ENCODE measurements at places on chromosomes 6 and 20.

DNA sequence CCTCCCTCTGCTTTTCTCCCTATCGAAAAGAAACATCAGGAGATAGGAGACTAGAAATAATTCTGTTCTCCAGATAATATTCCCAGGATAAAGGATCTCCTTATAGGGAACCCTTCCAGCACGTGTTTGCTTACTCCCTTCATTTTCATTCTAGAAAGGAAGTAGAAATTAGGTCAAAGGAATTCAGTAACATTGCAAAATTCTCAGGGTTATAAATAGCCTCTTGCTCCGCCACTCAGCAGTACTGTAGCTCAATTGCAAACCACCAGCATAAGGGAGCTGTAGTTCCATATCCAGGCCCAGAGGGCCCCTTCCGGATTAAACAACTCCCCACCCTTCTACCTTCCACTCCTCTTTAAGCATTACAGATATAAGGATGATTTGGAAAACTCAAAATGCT lies 6.2 kb downstream of the ELMO2 start:
- peak; percentile 91 for DNase-seq

GRCh38 chr6:1780251-1780867 lies 170.6 kb downstream of the FOXC1 start:
- DNase-seq: no peak

GRCh38 chr6:13664703-13665352 lies 46.8 kb downstream of the RANBP9 start:
- peak; percentile 77 for DNase-seq

DNA sequence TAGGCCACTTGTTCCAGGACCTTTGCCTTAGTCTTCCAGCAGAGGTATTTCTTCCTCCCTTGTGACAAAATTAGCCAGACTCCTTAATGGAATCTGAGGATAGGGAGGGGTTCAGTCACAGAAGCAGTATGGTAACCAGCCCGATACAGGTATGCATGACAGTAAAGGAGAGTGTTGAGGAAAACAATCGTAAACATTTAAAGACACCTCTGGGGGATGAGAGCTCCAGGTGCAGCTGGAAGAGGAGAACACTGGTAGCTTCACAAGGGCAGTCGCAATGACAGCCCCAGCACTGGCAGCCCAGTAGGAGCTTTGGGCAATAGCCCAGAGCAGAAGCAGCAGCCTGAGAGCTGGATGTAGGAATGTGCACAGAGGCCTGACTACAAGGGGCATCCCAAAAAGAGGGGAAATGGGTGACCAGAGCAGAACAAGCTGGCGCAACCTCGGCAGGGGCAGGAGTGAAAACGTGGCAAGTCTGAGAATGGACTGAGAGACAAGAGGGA lies 344.9 kb upstream of the JAG1 start:
- DNase-seq: no peak

DNA sequence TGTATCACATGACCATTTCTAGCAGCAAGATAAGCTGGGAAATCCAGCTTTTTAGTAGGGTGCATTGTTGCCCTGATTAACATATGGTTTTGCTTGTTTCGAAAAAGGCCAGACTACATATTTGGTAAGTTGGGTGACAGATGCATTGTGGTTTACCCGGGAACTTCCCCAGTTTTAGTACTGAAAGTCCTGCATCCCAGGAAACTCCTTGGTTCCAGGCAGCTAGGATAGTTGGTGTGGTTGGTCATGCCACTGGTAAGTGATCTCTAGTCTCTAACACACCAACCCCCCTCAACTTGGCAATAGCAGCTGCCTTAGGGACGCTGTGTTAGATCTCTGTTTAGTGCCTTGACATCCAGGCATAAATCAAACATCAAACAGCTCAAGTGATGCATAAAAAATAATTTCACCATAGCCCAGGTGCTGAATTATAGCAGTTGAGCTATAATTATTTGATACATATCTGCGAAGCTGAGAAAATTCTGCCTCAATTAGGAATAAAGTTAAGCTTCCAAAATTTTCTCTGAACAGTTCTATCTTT lies 216.5 kb downstream of the TFAP2C start:
- DNase-seq: no peak

DNA sequence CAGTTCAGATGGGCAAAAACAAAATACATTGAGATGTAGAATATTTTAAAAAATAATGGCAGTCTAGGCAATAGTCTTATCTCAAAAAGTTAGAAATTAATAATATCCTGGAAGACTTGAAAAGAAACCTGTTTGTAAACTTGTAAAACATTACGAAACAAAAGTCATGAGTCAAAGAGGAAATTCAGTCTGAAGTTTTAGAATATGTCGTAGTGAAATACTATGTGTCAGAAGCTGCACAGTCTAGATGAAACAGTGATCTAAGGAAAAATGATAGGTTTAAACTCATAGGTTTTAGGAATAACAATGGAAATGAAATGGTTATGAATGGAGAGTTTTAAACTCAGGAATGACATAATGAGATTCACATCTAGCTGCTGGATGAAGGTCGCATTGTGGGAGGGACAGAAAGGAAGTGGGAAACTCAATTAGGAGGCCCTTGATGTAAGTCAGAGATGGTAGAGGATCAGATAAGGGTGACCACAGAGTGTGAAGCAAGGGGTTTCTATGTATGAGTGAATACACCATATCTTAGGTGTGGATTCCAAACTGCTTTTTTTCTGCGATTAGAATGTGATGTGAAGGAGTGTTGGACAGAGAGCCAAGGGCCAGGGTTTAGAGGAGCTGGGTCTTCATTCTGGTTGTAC lies 2.8 kb downstream of the SNRPB2 start:
- no peak for DNase-seq

DNA sequence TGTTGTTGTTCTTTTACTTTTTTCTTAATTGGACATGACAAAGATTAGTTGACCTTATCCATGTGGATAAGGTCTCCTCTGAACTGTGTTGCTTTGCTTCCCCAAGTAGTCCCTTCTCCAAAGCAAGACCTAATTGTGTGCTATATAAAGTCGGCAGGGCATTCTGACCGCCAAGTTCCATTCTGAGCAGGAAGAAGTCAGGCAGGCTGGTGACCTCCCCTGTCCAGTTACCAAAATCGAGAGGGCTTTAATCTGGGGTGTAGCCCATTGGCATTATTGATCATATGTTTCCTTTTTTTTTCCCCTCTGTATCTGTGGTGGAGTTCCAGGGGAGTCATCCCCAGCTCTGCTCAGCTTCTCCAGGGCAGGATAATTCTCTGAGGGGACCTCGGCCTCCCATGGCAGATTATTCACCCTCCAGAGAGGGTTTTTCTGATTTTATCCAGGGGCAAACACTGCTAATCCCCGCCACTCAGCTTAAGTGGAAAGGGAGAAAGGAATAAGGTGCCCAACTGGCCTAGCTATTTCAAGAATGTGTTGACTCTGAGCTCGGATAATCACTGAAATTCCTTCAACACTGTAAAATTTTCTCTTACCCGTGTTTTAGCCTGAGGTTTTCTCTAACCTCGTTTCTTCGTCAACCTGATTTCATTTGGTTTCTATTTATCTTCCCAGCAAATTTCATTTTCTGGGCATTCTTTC lies 71.8 kb upstream of the L3MBTL3 start:
- DNase-seq: no peak

GRCh38 chr6:137602313-137603197 lies 108.4 kb upstream of the OLIG3 start:
- DNase-seq: no peak

DNA sequence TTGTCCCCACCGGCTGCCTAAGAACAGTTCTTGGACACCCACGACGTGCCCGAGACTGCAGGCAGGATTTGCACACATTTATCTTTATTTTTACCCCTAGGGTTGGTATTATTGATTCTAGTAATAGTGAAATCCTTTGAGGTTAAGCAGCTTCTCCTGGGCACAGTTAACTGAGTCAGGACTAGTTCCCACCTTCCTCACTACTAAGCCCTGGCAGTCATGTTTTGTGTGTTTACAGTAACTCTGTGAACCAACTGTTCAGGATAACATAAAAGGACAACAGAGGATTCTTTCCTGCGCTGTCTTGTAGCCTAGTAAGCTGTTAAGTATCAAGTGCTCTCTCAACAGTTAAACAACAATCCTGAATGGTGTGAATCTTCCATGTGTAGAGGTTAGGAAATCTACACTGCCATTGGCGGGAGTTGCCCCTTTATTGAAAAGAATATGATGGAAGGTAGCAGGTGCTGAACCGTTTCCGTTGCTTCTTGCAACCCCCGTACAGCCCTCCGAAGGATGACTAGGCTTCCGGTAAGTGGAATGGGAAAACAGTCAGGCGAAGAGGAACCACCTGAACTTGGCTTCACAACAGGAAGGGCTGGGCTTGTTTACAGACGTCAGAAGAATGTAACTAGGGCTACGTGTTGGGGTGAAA lies 979 bp upstream of the SOD2 start:
- DNase-seq: peak; percentile 27

Measured in adipocyte (in vitro differentiated cells).